ENCODE measurements at places on chromosomes 5 and 9.

GRCh38 chr5:120630550-120630949 is 166.4 kb downstream of the PRR16 start:
- DNase-seq, result no peak

DNA sequence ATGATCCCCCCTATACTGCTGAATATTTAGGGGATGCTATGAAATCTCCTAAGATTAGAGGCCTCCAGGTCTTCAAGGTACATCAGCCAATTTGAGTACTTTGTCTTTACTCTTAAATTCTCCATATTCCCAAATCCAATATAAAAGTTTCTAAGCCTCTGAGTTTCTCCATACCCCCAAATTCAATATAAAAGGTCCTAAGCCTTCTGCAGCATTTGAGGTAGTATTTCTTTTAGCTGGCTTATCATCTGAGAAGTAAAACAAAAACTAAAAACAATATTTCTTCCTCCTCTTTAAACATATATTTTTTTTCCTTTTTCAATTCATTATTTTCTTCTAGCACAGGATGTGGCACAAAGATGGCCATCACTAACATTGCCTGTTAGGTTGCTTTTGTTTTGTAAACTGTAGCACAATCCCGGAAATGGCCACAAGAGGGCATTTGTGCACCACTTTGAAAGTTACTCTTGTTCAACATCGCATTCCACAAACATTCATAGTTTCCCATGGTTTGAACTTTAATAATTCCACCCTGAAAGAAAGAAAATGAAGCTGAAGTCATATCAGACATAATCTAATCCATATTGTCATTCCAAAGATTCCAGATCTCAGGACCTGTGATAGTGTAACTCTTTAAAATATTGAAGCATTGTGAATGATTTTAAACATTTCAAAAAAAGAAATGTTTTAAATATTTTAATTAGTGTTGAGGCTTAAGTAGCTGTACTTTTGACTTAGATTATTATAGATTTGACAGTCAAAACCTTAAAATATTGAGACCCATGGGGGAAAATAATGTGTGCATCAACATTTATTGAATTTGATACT is 21.0 kb upstream of the SCGB3A2 start:
- DNase-seq, result peak; percentile 53

- DNase-seq, result no peak
Measured at GRCh38 chr9:4259489-4259888, 40.4 kb downstream of the GLIS3 start.

DNA sequence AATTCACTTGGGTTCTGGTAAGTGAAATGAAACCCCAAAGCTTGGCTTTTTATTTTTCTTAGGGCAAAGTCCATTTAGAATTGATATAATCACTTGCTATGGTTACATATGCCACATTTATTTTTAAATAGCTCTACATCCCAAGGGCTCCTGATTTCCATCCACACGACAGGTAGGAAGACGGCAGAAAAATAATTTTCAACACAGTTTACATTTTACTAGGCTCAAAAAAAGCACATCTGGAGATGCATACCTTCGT is 95.0 kb upstream of the EFNA5 start:
- DNase-seq, result no peak

- peak; percentile 31 for DNase-seq
Measured at GRCh38 chr9:2657427-2657826, 35.8 kb downstream of the VLDLR start.

DNA sequence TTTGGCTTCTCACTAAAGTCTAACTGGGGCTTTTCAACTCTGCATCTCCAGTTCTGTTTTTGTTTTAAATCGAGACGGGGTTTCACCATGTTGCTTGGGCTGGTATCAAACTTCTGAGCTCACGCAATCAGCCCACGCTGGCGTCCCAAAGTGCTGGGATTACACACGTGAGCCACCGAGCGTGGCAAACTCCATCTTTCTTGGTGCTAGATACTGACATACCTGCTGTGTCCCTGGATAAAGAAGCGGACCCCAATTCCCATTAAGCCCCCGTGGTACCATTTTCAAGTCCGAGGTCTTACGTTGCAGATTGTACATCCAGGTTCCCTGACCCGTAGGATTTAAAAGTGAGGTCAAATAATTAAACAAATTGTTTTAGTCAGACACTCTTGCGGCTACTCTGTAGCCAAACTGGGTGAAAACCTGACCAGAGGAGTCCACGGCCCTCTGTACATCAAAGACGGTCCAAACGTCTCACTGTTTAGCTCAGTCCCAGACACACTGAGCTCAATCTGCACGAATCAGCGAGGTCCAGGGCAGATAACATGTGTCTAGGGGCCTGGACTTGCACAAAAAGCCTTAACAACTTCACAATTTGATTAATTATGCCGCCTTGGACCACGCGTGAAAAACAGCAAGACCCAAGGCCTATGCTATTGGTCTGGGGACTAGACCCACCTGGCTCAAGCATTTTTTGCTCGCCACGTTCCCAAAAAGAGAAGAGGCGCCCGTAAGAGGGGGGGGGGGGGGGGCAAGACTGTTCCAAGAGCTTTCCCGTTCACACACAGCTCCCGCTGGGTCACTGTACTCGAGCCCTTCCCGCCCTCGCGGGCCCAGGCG is 727 bp upstream of the DNAJA1 start:
- no peak for DNase-seq

DNA sequence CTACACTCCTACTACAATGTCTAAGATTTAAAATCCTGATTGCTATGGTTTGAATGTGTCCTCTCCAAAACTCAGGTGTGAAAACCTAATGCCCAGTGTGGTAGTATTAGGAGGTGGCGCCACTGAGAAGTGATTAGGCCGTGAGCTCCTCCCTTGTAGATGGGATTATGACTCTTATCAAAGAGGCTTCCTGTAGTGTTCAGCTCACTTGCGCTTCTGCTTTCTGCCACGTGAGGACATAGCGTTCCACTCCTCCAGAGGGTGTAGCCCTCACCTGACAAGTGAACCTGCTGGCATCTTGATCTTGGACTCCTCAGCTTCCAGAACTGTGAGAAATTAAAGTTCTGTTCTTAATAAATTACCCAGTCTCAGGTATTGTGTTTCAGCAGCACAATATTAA is 33.0 kb upstream of the WHRN start:
- no peak for DNase-seq

- DNase-seq, result no peak
Measured at GRCh38 chr9:38700695-38701094, 19.2 kb downstream of the FAM240B start.

- no peak for DNase-seq
Measured at GRCh38 chr5:1724822-1725602, 74.6 kb downstream of the MRPL36 start.

- no peak for DNase-seq
Measured at GRCh38 chr5:38938424-38938823, 92.6 kb downstream of the OSMR start.

DNA sequence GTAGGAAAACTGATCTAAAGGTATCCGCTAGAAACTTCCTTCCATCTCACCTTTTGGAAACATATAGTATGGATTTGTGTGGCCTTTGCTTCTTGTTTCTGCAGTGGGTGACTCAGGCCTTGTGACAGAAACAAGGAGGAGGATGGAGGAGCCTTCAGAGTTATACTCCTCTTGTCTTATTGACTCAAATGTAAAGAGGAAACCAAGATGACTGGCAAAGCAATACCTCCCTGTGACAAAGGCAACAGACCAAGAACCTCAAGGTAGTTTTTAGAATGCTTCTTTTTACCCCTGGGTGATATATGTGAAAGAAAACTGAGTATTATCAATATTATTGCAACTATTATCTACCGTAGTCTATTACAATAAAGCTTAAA is 123.3 kb upstream of the SLIT3 start:
- no peak for DNase-seq

- peak; percentile 74 for DNase-seq
Measured at GRCh38 chr5:175652741-175653663, 4.9 kb upstream of the HRH2 start.

GRCh38 chr9:127977009-127977883 is 3.5 kb downstream of the EEIG1 start:
- no peak for DNase-seq

DNA sequence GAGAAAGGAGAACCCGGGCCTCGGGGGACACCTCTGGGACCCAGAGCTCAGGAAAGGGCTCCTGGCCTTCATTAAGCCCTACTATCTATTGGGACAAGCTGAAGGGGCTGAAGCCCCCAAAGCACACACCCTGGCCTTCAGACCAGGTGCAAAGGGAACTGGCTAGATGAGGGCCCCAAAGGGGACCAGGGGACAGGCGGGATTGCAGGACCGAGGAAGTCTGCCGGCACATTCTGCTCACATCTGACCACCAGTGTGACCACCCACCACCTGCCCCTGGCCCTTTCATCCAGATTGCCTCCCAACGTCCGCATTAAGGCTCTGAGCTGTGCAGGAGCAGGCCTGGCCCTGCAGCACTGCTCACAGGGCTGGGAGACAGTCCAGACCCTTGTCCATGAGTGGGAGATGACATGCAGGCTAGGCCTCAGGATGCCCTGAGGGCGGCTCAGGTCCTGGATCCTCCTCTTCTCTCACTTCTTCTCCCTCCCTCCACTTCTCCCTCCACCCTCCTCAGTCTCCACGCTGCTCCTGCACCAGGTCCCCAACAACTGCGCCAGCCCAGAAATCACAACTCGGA is 19.2 kb downstream of the PSD2 start:
- no peak for DNase-seq

DNA sequence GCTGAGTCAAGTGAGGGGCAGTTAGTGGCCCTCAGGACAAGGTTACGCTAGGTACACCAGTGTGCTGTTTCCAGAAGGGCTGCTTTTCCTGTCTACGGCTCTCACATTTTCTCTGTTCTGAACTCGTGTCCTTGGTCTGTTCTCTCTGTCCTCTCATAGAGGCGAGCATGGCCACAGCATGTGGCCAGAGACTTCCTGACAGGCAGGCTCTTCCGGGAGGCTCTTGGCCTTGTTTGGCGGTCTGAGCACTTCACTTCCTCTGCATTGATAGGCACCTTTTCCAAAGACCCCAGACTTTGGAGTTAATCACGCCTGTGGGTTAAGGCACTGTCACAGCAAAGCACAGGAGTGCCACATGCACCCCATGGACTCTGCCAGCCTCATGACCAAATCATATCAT is 1.2 kb downstream of the CKMT2 start:
- no peak for DNase-seq

DNA sequence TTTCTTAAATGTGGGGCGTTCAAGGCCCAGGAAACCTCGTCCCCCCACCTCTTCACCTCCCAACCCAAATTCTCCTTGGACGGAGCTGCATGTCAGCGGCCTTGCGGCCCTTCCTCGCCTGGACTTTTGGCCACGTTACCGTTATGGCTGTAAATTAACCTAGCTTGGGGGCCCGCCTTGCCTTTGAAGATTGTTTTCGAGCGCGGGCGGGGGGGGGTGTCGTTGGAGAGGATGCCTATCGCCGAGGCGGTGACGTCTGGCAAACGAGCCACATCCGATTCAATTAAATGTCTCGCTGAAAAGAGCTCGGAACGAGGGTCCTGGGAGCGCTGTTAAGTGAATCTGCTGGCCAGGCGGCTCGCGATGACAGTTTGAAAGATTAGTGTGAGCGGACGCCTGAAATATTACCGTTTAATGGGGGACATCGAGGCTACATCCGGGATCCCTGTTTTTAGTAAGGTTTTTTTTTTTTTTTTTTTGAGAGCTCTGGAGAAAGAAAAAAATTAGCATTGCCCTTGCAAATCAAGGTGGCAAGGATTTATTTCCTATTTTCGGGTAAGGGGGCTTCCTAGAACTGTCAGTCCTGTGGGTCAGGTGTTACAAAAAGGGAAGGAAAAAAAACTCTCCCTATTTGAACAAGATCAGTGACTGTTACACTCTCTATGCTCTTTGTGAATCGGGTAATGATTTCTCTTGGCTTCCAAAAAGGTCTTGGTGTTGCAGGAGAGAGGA is 2.3 kb upstream of the NKX2-5 start:
- no peak for DNase-seq

- no peak for DNase-seq
Measured at GRCh38 chr5:107564931-107565372, 105.8 kb downstream of the EFNA5 start.

- DNase-seq, result peak; percentile 59
Measured at GRCh38 chr9:136482046-136482792, 621 bp downstream of the SEC16A start.

GRCh38 chr5:50655067-50655809 is 11.2 kb upstream of the PARP8 start:
- DNase-seq, result no peak

GRCh38 chr9:4497855-4498254 is 7.6 kb downstream of the SLC1A1 start:
- DNase-seq, result no peak

GRCh38 chr5:143341807-143342570 is 61.5 kb downstream of the NR3C1 start:
- DNase-seq, result peak; percentile 80

DNA sequence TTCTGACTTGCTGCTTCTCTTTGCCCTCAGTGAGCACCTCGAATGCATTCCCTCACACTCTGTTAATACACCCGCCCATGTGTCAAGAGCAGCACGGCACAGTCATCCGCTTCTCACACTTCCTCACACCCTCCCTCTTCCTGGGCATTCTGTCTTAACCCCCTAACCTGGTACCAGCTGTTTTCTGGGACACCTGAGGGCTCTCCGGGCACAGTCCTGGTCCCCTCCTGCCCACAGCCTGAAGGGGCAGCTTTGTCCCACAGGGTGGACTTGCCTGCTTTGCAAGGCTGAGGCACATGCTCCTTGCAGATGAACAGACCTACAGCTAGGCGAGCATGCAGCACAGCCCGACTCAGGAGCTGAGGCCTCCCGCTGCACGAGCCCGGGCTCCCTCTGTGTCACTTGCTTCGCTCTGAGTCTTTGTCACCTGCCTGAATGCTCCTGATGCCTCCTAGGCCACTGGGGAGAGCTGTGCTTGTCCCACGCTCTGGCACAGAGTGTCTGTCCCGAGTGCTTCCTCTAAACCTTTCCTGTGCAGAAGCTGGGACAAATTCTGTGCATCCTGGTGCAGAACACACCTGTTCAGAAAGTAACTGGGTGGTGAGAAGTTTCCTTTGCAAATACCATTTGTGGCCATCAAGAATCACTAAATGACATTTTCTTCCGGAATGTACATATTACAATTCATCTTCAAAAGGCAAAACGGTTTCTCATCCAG is 47.8 kb downstream of the AHRR start:
- peak; percentile 37 for DNase-seq

DNA sequence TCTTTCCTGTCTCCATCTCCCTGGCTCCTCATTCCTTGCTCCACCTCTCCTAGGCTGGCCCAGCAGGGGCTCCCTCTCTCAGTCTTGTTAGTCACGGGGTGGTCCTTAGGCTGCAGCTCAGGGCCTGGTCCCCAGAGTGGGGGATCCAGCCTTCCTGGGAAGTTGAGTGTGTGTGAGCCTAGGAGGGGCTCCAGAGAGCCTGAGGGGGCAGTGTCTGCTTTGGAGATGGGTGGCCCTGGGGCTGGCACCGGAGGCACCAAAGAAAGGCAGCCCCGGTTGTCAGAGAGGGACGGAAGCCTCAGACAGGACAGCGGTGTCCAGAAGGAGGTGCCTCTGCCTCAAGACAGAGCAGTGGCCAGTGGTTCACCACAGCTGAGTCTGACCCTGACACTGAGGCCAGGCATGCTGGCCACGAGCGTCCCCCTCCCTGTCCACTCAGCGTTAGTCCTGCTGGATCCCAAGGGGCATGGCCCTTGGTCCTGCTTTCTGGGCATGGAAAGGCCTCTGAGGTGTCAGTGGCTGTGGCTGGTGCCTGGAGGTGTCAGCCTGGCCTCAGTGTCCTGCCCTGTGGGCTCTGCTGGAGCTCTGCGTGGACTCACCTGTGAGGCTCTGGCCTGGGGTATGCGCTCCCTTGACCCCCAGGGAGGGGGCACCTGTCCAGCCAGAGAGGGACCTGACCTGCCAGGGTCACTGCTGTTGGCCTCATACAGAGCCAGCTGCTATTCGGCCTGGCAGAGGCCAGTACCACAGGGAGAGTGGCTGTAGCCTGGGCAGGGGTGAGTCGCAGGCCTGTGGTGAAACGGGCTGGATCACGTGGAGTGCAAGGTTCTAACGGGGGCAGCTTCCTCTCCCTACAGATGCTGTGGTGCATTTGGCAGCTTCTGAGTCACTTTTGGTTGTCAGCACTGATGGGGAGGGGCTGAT is 130.6 kb downstream of the CACNA1B start:
- DNase-seq, result no peak
